ENCODE measurements at places on chromosomes 7 and 10. TPM values are rescaled to one million over a fixed set of nuclear protein-coding genes. Genes with fewer than 3 reads are reported as not detected.

GRCh38 chr7:28395404-28395803, 16.9 kb upstream of the CREB5 start:
- DNase-seq = no peak

- no peak for DNase-seq
These were observed 122.2 kb downstream of the NPY start for GRCh38 chr7:24406053-24406788.

DNA sequence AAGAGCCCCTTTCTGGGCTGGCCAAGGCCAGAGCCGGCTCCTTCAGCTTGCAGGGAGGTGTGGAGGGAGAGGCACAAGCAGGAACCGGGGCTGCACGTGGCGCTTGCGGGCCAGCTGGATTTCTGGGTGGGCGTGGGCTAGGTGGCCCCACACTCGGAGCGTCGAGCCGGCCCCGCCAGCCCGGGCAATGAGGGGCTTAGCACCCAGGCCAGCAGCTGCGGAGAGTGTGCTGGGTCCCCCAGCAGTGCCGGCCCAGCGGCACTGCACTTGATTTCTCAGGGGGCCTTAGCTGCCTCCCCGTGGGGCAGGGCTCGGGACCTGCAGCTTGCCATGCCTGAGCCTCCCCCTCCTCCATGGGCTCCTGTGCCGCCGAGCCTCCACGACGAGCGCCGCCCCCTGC, 48.1 kb downstream of the SH2D4B start:
- DNase-seq = no peak

GRCh38 chr7:21967598-21968003, 21.9 kb upstream of the CDCA7L start:
- DNase-seq = no peak

GRCh38 chr10:85967594-85967993, 399.0 kb downstream of the GRID1 start:
- DNase-seq = no peak

The SOSTDC1 gene
- polyA plus RNA-seq = 0.97 TPM

DNA sequence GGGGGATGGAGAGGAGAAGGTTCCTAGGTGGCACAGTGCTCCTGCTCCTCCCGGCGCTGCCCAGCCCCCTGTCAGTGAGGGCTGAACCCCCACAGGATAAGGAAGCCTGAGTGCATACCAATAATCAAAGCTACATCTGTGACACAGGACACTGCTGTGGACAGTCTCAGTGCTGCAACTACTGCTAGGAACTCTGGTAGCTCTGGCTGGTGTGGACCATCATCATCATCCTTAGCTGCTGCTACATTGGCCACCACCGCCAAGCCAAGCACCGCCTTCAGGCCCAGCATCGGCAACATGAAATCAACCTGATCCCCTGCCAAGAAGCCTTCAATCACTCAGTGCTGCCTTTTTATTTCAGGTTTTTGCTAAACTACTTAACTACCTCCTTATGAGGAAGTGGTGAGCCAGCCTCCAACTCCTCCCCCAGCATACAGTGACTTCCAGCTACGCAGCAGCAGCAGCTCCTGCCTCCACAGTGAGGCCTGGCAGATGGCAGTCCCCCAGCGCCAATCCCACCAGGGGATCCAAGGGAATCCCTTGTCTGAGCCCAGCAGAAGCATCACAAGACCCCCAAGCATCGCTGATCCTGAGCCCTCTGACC, 32.1 kb upstream of the SLC26A4 start:
- DNase-seq = no peak

DNA sequence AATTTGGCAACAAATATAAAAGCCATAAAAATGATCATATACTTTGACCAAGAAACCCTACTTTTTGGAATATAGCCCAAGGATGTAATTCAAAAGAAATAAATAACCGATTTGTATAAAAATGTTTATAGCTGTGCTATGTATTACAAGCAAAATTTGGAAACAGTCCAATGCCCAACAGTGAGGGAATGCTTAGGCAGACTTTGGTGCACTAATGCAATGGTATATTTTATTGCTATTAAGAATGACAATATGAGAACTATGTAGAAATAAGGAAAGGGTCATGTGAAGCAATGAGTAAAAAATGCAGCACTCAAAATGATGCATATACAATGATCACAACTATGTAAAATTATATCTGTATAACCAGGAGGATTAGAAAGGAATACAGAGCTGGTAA, 273.8 kb upstream of the HPS1 start:
- no peak for DNase-seq

GRCh38 chr7:58087536-58088190, 637.7 kb downstream of the ZNF716 start:
- no peak for DNase-seq

The GNAT3 gene
- not detected for polyA plus RNA-seq

The GPR26 gene
- 0.59 TPM for polyA plus RNA-seq

- DNase-seq = peak; percentile 74
These were observed 38.3 kb downstream of the LRRC72 start for GRCh38 chr7:16564909-16565426.

GRCh38 chr7:1553512-1554210, 2.3 kb downstream of the TMEM184A start:
- DNase-seq = no peak

- no peak for DNase-seq
These were observed 54.5 kb upstream of the PDZD8 start for GRCh38 chr10:117429643-117430265.

DNA sequence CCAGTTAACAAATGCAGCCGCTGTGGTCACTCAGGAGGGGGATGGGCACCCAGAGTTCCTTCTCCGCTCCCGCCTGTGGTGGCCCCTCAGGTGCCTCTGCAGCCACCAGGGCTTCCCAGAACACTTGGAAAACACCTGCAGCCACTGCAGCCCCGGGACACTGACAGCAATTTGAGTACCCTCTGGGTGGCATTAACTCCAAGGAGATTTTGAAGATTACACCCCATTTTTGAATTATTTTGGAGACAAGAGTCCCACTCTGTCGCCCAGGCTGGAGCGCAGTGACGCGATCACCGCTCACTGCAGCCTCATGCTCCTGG, 32.2 kb downstream of the IL15RA start:
- DNase-seq = no peak

DNA sequence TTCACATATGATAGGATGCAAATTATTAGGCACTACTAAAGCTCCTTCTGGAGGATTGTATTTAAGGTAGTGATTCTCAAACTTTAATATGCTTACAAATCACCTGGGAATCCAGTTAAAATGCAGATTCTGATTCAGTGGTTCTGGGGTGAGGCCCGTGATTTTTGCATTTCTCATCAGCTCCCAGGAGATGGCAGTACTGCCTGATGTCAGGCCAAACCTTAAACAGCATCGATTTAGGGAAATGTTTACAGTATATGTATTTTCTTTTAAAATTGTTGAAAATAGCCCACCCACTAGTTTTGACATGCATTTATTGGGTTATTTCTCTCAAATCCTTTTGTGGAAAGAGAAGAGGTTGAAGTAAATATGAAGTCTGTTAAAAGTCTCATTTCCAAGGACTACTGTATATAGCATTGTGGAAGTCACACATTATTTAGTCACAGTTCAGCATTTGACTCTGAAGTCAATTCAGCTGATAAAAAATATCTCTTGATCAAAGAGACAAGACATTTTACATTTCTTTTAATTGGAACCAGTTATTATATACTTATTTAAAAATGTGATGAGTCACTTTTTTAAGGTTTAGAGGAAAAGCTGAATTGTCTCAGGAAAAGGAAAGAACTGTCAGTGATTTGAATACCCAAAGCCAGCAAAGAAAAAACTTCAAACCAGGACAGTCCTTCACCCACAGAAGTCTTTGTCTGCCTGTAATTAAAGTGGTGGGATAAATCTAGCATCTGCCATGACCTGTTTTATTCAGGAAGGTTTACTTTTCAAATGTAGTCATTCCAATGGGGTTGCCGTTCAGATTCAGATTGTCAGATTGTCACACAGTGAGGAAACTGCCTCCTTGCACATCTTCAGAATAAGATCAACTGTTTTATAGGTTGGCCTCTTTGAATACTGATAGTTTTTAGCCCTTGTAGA, 21.1 kb upstream of the HBP1 start:
- DNase-seq = peak; percentile 38

DNA sequence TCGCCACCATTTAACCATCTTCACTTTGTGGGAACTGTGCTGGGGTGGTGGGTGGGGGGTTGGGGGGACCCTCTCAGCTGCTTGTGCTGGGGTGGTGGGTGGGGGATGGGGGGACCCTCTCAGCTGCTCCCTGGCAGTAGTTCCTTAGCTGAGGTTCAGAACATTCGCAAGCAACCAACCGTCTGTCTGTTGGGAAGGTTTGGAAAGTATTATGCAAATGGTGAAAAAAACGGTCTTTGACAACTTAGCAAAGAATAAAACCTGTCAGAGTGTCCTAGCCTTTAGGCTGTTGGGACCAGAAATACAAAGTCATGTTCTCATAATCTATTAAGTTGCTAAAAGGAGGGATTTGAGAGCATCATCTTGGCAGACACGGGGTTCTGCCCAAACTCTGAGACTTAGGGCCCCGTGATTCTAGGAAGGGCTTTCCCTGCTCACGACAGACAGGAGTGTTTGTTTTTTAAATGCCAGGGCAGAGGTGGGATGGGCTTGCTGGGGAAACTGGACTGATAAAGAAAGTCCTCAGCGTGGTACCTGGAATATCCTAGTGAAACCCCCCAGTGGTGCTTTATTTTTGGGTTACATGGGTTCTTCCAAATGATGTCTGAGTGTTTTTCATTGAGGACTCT, 14.1 kb upstream of the SRGN start:
- no peak for DNase-seq

GRCh38 chr7:110759069-110759468, 331.9 kb upstream of the LRRN3 start:
- DNase-seq = no peak

- DNase-seq = no peak
These were observed 23.2 kb downstream of the NKX2-3 start for GRCh38 chr10:99555825-99556523.

DNA sequence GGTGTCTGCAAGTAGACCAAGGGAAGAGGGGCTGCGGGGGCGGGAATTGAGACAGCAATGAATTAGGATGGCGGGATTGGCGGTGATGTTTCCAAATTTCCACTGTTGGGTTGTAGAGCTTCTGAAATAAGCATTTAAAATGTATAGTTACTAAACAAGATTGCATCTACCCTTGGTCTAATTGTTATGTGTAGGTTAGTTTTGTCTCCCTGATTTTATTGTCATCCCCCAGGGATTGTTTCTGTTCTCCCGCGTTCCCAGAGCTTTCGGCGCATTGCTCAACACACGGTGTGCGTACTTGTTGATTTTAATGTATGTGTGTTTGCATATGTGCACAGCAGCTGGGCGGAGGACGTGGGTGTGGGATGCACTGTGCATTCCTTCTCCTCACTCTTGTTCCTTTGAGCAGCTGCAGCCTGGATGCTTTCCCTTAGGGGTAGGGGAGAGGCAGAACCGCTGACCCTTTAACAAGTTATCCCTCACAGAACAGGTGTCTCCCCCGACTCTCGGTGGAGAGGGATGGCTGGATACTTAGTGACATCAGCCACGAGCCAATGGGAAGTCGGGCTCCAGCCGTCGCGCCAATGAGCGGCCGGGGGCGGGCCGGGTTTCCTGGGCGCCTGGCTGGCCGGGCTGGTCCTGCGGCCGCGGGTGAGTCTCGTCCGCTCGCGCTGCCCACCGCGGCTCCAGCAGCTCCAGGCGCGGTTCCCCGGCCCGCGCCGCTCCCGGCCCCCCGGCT, at the start of gene TSPAN33:
Gene TSPAN33, plus strand, starts transcription at position 613 of the 739 bp plus-strand sequence. CDS start 274 bp downstream, outside the sequence.
- peak; percentile 92 for DNase-seq

DNA sequence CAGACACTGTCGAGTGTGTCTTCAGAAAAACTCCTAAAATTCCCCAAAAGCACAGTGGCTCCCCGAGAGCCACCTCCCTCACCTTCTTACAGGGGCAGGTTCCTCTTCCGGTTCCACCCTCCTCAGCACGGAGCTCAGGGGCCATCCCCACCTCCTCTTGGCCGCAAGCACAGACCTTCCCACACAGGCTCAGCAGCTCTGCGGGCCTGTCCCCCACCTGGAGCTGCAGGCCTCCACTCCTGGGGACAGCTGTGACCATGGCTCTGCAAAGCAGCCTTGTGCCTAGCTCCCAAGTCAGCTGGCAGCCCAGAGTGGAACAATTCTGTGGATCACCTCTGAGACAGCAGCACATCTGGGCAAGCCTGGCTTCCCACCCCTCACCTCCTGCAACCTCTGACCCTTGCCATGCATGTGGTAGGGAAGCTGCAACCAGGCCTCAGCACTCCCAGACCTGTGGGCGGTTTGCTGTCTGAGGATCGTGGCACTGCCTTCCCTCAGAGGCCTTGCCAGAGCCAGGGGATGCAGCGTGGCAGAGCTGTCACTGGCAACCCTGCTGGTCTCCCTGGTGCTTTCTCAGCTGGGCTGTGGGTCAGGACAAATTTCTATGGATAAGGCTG, 79.7 kb downstream of the ALOX5 start:
- no peak for DNase-seq

GRCh38 chr7:121042195-121042594, 53.7 kb downstream of the CPED1 start:
- DNase-seq = no peak

The TFR2 gene
- polyA plus RNA-seq = 4.8 TPM

The ACBD7 gene
- polyA plus RNA-seq = 35.4 TPM

- DNase-seq = peak; percentile 80
These were observed 3.4 kb downstream of the TCF7L2 start for GRCh38 chr10:112953174-112954159.

GRCh38 chr7:112381311-112382091, 68.8 kb upstream of the IFRD1 start:
- no peak for DNase-seq

GRCh38 chr10:78964952-78965633, 103.7 kb upstream of the ZMIZ1 start:
- peak; percentile 46 for DNase-seq

The RTKN2 gene
- polyA plus RNA-seq = 1.6 TPM

- no peak for DNase-seq
These were observed 28.8 kb downstream of the EBF3 start for GRCh38 chr10:129935102-129935866.

The VWDE gene
- polyA plus RNA-seq = 0.93 TPM

The CALHM1 gene
- 0.37 TPM for polyA plus RNA-seq

DNA sequence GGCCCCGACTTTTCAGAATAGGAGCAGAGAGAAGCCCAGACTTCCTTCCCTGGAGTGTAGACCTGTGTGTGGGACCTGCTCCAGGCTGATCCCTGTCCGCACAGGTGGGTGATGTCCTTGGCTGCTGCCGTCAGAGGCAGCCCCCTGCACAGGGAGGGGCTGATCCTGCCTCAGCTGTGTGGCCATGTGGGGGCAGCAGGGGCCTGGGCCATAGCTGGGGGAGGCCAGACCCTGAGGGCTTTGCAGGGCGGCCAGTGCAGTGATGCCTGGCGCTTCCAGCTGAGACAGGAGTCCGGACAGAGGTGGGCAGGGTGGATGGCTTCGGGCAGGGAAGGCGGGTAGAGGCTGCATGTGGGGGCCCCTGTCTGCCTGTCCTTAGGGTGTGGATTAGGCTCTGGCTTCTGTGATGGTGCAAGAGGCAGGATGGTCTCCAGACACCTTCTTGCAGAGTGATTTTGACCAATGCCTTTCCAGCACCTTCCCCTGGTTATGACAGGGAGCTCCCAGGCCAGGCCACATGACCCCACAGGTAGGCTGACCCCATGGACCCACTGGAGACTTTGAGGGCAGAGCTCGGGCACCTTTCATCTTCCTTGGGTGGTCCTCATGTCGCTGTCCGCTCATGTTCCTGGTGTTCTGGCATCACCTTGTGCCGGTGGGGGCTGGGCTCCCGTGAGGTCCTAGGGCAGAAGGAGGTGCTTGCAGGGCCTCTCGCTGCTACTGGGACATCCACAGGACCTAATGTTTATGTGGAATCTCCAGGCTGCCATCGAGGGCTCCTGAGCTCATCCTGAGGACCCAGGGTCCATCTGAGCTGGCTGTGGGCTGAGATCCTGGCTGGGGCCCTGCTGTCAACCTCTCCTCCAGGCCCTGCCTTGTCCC, 141.5 kb downstream of the ADCY1 start:
- no peak for DNase-seq

All from brain (organoid and tissue), 16 donors.